ENCODE measurements at places on chromosomes 11 and 22. TPM values are rescaled to one million over a fixed set of nuclear protein-coding genes. Genes with fewer than 3 reads are reported as not detected.

Gene GALNT18
- total RNA-seq = 1.3 TPM

Gene NOX4
- total RNA-seq = not detected

Gene TP53I11
- total RNA-seq = 18.1 TPM

Gene CDPF1
- total RNA-seq = 10.0 TPM

Gene CCDC188
- total RNA-seq = not detected

Gene CAPN5
- 1.1 TPM for total RNA-seq

Gene OR8G1
- total RNA-seq = not detected

Gene PRR33
- total RNA-seq = not detected

Gene SIK3
- total RNA-seq = 48.7 TPM

Gene GNG3
- not detected for total RNA-seq

Gene CRYBB2
- not detected for total RNA-seq

Gene POLR2L
- total RNA-seq = 182 TPM

Gene ARHGAP20
- total RNA-seq = 0.09 TPM

Gene SAA1
- not detected for total RNA-seq

Gene BCO2
- 0.84 TPM for total RNA-seq

Gene TYR
- not detected for total RNA-seq

Gene ABCC8
- total RNA-seq = not detected

Gene RNF214
- total RNA-seq = 25.3 TPM

Gene CFAP300
- not detected for total RNA-seq

Gene SLC29A2
- 8.5 TPM for total RNA-seq

Gene KCNQ1
- total RNA-seq = 2.6 TPM

Gene DCUN1D5
- total RNA-seq = 84.8 TPM

Gene PRRG4
- 0.51 TPM for total RNA-seq

Gene MPEG1
- total RNA-seq = 1.2 TPM

Gene NRXN2
- total RNA-seq = 0.55 TPM

Gene CCND1
- 3.8 TPM for total RNA-seq

Gene RFPL2
- not detected for total RNA-seq

Gene MYBPC3
- total RNA-seq = not detected

Gene LINC01488
- total RNA-seq = not detected

Gene TREH
- total RNA-seq = not detected

Gene PPP2R5B
- 11.7 TPM for total RNA-seq

Gene CNTF
- 3.4 TPM for total RNA-seq

Gene LRRC74B
- total RNA-seq = not detected

Gene ATG2A
- total RNA-seq = 27.0 TPM

Gene YAP1
- 0.20 TPM for total RNA-seq

Gene APOL5
- not detected for total RNA-seq

Gene IGLL5
- not detected for total RNA-seq

All from CD8-positive, alpha-beta memory T cell (primary cell).